T-helper 1 cell (primary cell): ENCODE measurements at places on chromosomes 16 and 17.

DNA sequence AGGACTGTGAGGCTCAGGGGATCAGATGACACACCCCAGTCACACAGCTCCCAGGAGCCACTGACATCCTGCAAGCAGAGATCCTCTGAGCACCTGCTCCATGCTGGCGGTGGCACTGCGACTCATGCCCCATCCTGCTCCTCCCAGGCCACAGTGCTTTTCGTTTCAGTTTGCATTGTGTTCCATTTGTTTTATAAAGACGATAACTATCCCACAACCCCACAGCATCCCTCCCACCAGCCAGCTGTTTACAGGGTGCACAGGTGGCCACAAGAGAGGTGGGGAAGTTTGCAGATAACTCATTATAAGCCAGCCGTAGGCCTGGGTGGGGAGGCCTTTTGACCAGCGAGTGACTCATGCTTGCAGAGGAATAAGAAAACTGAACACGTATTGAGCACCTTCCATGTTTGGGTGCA lies 28.2 kb downstream of the BCO1 start:
- DNase-seq, result no peak

DNA sequence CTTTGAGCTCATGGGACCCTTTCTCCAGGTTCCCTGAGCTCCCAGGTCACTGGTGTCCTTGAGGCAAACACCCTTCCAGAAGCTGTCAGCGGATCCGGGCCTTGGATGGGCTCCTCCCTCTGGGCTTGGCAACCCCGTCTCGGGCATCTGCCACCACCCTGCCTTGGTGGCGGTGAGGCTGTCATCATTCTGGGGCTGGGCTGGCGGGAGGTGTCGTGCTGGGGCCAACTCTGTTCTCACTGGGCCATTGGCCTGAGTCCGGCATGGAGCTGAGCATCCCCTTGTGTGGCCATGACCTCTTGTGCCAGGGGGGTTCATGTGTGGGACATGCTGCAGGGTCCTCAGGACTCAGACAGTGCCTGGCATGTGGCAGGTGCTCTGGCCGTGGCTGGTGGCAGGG lies 197.6 kb downstream of the LAT start:
- DNase-seq, result no peak

- no peak for DNase-seq
Observed at GRCh38 chr16:26830428-26831127, 236.1 kb upstream of the C16orf82 start.

GRCh38 chr16:79328402-79329165 lies 272.0 kb downstream of the MAF start:
- no peak for DNase-seq

- no peak for DNase-seq
Observed at GRCh38 chr17:36048066-36048465, 16.0 kb upstream of the CCL18 start.
